ENCODE measurements at places on chromosomes 5 and 9. TPM values are rescaled to one million over a fixed set of nuclear protein-coding genes. Genes with fewer than 3 reads are reported as not detected.

- H3K4me3 ChIP-seq = no peak overlapping the region
- H3K27ac ChIP-seq = no peak overlapping the region
- DNase-seq = no peak
- H3K4me1 ChIP-seq = no peaks in the 10 kb centered on the region
These were observed 35.6 kb upstream of the N4BP3 start for GRCh38 chr5:178077751-178078150.

GRCh38 chr5:180802325-180803180 is at the start of gene MGAT1:
Gene MGAT1 (minus strand): TSS chr5:180802806. CDS start chr5:180792971, 9,835 bp downstream.
- peak within 1 kb of the TSS; percentile 96 for H3K4me3 ChIP-seq
- H3K27me3 ChIP-seq = no peaks in the 10 kb centered on the region
- H3K36me3 ChIP-seq = no peaks in the 10 kb centered on the region
- peak within 1 kb of the TSS; percentile 99 for H3K27ac ChIP-seq
- DNase-seq = peak; percentile 89

DNA sequence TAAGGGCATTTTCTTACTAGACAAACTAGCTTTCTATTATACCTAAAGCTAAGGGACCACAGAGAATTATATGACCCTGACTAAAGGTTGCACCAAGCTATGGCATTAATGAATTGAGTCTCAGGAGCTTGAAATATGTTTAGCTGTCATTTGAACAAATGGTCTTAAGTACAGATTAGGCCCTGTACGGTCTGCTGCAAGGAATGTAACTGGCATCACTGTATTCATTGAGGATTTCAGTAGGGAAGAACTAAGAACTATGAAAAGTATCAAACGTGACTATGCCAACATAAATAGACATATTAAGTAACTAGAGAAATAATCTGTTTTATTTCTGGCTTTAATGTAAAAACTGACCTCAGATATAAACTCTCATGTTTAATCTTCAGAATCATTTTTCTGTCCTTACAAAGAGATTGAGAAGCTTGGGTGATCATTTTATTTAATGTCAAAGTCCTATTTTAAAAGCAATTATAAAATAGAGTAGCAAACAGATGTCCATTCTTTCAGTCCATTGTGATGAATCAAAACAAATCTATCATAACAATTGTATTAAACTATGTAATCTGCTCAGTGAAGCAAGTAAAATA is 845.9 kb downstream of the MAT2B start:
- H3K36me3 ChIP-seq = no peaks in the 10 kb centered on the region
- H3K27ac ChIP-seq = no peak overlapping the region
- H3K27me3 ChIP-seq = no peaks in the 10 kb centered on the region
- no peak for DNase-seq
- H3K4me1 ChIP-seq = no peaks in the 10 kb centered on the region

DNA sequence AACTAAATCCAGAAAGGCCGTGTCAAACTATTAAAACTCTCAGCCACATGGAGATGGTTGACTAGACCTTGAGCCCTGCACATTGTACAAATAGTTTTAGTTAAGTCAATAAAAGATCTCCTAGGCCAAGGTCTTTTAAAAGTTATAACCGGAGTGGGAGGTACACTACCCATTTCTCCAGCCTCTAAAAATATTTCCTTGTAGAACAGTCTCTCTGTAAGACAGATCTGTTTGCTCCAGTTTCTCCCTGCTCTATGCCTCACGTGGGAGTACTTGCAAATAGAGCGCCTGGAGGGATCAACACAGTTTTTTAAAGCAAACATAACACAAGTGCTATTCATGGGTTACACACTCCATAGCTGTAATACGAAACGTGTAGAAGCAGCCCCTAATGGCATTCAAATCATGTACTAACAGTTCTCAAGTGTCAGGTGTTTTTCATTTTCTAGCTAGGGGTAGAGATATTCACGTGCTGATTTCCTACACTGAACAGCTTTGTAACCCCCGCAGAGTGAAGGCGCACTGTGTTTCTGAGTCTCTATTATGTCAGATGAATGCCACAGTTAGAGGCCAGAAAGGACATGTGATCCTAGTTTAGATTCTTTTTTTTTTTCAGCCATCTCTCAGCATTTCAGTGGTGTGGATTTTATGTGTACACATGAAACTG is 703.4 kb upstream of the GRAMD2B start:
- H3K36me3 ChIP-seq = no peaks in the 10 kb centered on the region
- no peak overlapping the region for H3K4me3 ChIP-seq
- no peak overlapping the region for H3K27ac ChIP-seq
- no peaks in the 10 kb centered on the region for H3K27me3 ChIP-seq
- H3K4me1 ChIP-seq = no peaks in the 10 kb centered on the region

DNA sequence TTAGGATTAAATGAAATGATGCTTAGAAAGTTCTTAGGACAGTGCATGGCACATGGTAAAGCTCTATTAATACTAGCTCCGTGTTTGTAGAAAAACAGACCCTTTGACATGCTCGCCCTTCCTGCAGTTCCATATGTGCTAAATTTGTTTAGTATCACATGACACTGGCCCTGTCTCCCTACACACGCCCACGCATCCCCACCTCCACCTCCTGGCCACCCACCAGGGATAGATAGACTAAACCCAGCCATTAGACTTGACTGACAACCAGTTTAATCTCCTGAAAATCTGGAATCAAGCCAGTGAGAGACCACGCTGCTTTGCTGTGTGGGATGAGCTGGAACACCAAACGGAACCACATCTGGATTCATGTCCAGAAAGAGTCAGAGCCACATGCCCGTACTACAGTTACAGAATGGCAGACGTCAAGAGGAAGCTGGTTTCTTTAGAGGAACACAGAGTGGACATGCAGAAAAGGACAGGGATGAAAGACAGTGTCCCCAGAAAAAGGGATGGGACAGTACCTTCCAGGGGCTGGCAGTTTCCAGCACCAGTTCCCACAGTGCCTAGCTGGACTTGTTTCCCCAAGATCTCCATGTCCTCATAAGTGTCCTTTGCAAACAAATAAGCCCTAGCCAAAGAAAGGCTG is 186.1 kb downstream of the PDZD2 start:
- H3K36me3 ChIP-seq = no peaks in the 10 kb centered on the region
- DNase-seq = no peak
- no peaks in the 10 kb centered on the region for H3K4me1 ChIP-seq
- H3K27ac ChIP-seq = no peak overlapping the region
- H3K27me3 ChIP-seq = no peaks in the 10 kb centered on the region

- peak overlapping the region; percentile 95 for H3K4me3 ChIP-seq
- H3K27me3 ChIP-seq = no peaks in the 10 kb centered on the region
- peaks cover 13% of the 10 kb centered on the region for H3K4me1 ChIP-seq
- no peaks in the 10 kb centered on the region for H3K36me3 ChIP-seq
These were observed 3.0 kb downstream of the RAD23B start for GRCh38 chr9:107286057-107286456.

GRCh38 chr9:93522736-93523135 is 53.6 kb upstream of the PHF2 start:
- H3K27me3 ChIP-seq = no peaks in the 10 kb centered on the region
- no peaks in the 10 kb centered on the region for H3K4me1 ChIP-seq
- no peak for DNase-seq
- no peak overlapping the region for H3K4me3 ChIP-seq
- H3K27ac ChIP-seq = no peak overlapping the region

- peak overlapping the region; percentile 80 for H3K27ac ChIP-seq
- peaks cover 53% of the 10 kb centered on the region for H3K4me1 ChIP-seq
- H3K4me3 ChIP-seq = no peak overlapping the region
These were observed 63.4 kb downstream of the RAPGEF1 start for GRCh38 chr9:131676431-131676972.

DNA sequence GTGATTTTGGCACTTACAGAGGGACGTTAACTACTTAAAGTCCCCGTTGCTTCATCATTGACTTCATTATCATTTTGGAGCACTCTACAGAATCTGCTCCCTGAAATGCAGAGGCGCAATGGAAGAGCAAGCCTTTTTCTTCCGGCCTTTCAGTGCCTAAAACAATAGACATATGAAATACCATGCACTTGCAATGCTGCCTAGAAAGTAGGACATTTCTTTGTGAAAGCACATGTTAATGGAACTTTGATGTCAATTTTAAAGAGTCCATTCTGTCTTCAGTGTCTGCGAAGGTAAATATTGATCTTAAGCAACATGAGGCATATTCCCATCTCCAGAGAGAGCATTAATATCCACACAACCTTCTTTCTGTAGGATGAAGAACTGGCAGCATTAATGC is 36.3 kb downstream of the ITGA2 start:
- no peaks in the 10 kb centered on the region for H3K27me3 ChIP-seq
- H3K4me1 ChIP-seq = peaks cover 18% of the 10 kb centered on the region
- no peak overlapping the region for H3K27ac ChIP-seq
- no peaks in the 10 kb centered on the region for H3K36me3 ChIP-seq
- H3K4me3 ChIP-seq = no peak overlapping the region

- H3K27ac ChIP-seq = no peak overlapping the region
- H3K4me1 ChIP-seq = peaks cover 8% of the 10 kb centered on the region
- no peak for DNase-seq
These were observed 5.0 kb upstream of the FBXL7 start for GRCh38 chr5:15495026-15495425.

DNA sequence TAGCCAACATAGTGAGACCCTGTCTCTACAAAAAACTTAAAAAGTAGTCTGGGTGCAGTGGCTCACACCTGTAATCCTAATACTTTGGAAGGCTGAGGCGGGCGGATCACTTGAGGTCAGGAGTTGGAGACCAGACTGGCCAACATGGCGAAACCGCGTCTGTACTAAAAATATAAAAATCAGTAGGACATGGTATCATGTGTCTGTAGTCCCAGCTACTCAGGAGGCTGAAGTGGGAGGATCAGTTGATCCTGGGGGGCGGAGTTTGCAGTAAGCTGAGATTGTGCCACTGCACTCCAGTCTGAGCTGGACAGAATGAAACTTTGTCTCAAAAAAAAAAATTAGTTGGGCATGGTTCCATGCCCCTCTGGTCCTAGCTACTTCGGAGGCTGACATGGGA is 57.9 kb upstream of the MIER3 start:
- no peak for DNase-seq
- H3K4me1 ChIP-seq = no peaks in the 10 kb centered on the region
- no peak overlapping the region for H3K4me3 ChIP-seq
- H3K27ac ChIP-seq = no peak overlapping the region
- H3K36me3 ChIP-seq = no peaks in the 10 kb centered on the region
- H3K27me3 ChIP-seq = no peaks in the 10 kb centered on the region

- no peaks in the 10 kb centered on the region for H3K27me3 ChIP-seq
- no peaks in the 10 kb centered on the region for H3K36me3 ChIP-seq
- no peak overlapping the region for H3K4me3 ChIP-seq
- DNase-seq = no peak
- no peaks in the 10 kb centered on the region for H3K4me1 ChIP-seq
These were observed 465.3 kb upstream of the ARRDC3 start for GRCh38 chr5:91848453-91848852.

GRCh38 chr9:80691229-80691628 is 998.1 kb downstream of the TLE1 start:
- no peak overlapping the region for H3K4me3 ChIP-seq
- no peak overlapping the region for H3K27ac ChIP-seq
- DNase-seq = no peak
- no peaks in the 10 kb centered on the region for H3K36me3 ChIP-seq
- no peaks in the 10 kb centered on the region for H3K27me3 ChIP-seq
- no peaks in the 10 kb centered on the region for H3K4me1 ChIP-seq

GRCh38 chr5:178474562-178475184 is 115.5 kb downstream of the COL23A1 start:
- H3K27me3 ChIP-seq = no peaks in the 10 kb centered on the region
- no peaks in the 10 kb centered on the region for H3K36me3 ChIP-seq
- H3K27ac ChIP-seq = no peak overlapping the region

DNA sequence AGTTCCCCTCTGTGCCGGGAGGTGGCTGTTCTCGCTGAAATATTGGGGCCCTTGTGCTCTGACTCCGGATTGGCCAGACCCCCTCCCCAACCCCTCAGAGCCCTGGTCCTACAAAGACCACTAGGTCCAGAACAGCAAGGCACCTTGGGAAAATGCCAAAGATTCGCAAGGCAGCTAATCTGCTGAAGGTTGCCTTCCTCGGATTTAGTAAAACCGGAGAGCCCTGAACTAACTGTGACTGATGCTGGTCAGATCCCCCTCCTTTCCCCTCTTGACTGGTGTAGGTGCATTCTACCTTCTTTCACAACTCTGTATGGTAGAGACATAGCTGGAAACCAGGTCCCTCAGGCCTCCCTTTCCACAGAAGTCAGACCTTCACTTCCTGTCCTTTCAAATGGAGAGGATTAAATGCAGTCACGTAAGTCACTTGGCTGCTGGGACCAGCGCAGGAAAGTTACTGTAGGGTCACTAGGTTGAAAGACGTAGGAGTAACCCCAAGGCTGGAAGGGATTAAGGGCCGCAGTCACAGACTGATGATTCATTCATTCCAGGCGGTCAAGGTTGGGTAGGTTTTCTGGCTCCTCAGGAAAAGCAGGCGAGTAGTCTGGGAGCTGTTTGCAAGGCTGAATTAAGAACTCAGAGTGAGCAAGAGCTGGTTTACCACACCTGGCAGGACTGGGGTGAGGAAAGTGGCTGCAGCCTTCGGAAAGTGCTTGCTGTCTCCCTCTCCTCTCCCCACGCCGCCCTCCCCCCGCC is 5.3 kb downstream of the BARX1 start:
- H3K4me1 ChIP-seq = peaks cover 42% of the 10 kb centered on the region
- H3K27me3 ChIP-seq = peaks cover 100% of the 10 kb centered on the region
- no peak overlapping the region for H3K4me3 ChIP-seq

DNA sequence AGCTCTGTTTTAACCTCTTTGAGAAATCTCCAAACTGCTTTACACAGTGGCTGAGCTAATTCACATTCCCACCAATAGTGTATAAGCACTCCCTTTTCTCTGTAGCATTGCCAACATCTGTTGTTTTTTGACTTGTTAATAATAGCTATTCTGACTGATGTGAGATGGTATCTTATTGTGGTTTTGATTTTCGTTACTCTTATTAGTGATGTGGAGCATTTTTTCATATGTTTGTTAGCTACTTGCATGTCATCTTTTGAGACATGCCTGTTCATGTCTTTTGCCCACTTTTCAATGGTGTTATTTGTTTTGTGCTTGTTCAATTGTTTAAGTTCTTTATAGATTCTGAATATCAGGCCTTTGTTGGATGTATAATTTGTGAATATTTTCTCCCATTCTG is 225.2 kb upstream of the TRPC7 start:
- H3K4me1 ChIP-seq = no peaks in the 10 kb centered on the region
- H3K27ac ChIP-seq = no peak overlapping the region
- no peak for DNase-seq
- no peak overlapping the region for H3K4me3 ChIP-seq
- H3K36me3 ChIP-seq = no peaks in the 10 kb centered on the region
- no peaks in the 10 kb centered on the region for H3K27me3 ChIP-seq

SPINK4 gene
- total RNA-seq = 6.6 TPM

EIF4E1B gene
- total RNA-seq = not detected

ADAMTS16 gene
- total RNA-seq = not detected

SPATA31C1 gene
- not detected for total RNA-seq

PRDM12 gene
- total RNA-seq = not detected

BNIP1 gene
- not detected for total RNA-seq

RAD1 gene
- 14.4 TPM for total RNA-seq

FOXD4L6 gene
- total RNA-seq = not detected

TRIM36 gene
- total RNA-seq = 30.8 TPM
